Stimulated activated CD4-positive, alpha-beta T cell treated with anti-CD3 and anti-CD28 coated beads, Interleukin-15, amount 100 ng/mL, for 1 hour (primary cell): ENCODE measurements at places on chromosomes 6 and 20.

- DNase-seq = no peak
These were observed 1.6 kb downstream of the STX7 start for GRCh38 chr6:132511210-132511830.

GRCh38 chr6:2492686-2493523 lies 247.5 kb upstream of the GMDS start:
- DNase-seq = no peak

- no peak for DNase-seq
These were observed 52.1 kb downstream of the RNASET2 start for GRCh38 chr6:166904101-166904746.

DNA sequence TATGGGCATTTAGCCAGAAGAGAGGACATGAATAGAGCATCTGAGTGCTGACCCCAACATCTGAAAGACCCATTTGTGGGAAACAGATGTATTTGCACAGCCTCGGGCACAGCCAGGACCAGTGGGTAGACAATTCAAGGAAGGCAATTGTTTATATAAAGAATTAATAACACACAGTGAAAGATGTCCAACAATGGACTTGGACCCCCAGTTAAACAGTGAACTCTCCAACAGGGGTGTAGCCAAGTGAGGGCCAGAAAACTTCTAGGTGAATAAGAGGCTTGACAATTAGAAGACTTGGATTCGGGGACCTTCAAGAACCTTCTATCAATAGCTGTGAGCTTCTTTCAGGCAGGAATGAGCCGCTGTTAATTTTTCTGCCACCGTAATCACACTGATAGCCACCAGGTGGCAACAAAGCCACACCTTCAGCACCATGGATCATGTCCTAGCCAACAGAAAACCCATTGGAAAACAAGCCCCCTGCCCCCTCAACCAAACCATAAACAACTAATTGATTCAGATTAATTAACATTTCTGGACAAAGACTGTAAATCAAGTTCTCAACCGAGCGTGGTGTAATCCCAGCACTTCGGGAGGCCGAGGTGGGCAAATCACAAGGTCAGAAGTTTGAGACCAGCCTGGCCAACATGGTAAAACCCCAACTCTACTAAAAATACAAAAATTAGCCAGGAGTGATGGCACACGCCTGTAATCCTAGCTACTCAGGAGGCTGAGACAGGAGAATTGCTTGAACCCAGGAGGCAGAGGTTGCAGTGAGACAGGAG lies 8.8 kb upstream of the SRSF6 start:
- no peak for DNase-seq

DNA sequence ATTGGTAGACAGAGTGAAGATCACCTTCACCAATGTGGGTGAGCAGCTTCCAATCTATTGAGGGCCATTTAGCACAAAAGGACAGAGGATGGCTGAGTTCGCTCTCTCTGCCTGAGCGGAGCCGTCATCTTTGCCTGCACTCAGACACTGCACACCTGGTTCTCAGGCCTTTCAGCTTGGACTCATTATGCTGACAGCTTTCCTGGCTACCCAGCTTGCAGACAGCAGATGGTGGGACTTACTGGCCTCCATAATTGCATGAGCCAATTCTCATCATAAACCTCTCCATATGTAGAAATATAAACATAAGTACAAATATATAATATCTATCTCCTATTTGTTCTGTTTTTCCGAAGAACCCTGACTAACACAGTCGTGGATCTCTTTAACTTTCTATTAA lies 13.7 kb downstream of the TBXT start:
- DNase-seq = no peak

GRCh38 chr6:168162366-168162765 lies 83.4 kb upstream of the FRMD1 start:
- no peak for DNase-seq

- no peak for DNase-seq
These were observed 14.9 kb upstream of the SLC22A23 start for GRCh38 chr6:3471711-3472110.

DNA sequence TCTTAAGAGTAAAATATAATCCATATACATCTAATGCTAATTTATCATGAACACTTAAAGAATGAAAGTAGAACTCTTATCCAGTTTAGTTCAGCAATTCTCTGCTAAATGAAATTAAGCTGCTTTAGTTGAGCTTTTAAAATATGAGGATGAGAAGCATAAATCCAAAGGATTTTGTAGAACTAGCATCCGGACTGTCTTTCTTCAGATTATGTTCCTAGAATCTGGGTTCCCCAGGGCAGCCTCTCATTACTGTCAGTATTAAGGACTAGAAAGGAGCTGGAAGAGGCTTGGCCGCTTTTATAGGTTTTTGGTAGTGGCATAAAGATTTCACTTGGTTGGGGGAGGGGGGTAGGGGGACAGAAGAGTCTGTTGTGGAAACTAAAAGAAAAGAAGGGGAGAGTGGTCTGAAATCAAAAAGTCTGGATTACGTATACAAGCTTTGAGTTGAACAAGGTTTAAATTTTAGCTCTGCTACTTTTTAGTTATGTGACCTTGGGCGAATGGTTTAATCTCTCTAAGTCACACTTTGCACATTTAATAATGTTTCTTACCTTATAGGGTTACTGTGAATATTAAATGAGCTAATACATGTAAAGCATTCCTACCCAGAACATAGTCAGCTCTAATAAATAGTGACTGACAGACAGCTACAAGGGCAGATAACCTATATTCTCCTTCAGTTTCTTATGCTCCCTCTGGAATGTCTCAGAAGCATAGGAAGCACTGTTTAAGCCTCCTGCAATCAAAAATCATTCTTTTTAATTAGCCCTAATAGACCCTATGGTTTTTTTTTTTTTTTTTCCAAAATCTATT lies 3.7 kb downstream of the SGK1 start:
- no peak for DNase-seq

DNA sequence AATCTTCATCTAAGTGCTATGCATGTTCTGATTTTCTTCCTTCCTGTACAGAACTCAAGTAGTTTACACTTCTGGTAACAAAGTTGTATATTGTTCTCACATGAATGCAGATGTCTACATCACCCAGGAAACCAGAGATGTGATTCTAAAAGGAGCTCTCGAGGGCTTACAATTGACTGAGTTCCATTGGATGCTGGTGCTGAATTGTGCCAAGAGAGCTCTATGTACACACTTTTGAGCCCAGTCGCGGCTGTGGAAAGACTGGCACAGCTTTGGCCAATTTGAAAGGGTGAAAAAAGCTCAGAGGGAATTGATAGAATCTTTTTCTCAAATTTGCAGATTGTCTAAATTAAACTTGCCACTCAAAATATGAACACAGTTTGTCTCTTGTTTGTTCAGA lies 340.7 kb downstream of the LMBRD1 start:
- no peak for DNase-seq
